Cerebellar nuclear complex (tissue), 1 donor: ENCODE measurements at places on chromosomes 6 and 20.

DNA sequence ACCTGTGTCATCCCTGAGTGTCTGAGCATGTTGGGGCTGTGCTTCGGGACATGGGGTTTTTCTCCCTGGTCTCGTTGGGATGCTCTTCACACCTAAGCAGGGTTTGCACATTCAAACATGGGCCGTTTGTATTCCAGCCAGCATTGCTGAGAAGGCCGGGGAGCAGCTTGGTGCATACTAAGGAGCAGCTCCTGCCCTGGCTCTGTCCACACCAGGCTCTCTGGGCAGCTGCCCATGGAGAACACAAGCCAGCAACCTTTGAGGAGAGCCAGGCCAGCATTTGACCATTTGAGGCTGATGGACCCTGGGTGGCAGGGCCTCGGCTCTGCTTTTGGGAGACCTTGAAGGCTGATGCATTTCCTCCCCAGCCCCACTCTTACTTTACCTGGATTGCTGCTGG, 92.1 kb downstream of the PHACTR3 start:
- no peak for DNase-seq

GRCh38 chr20:20763650-20764049, 51.2 kb upstream of the RALGAPA2 start:
- no peak for DNase-seq

DNA sequence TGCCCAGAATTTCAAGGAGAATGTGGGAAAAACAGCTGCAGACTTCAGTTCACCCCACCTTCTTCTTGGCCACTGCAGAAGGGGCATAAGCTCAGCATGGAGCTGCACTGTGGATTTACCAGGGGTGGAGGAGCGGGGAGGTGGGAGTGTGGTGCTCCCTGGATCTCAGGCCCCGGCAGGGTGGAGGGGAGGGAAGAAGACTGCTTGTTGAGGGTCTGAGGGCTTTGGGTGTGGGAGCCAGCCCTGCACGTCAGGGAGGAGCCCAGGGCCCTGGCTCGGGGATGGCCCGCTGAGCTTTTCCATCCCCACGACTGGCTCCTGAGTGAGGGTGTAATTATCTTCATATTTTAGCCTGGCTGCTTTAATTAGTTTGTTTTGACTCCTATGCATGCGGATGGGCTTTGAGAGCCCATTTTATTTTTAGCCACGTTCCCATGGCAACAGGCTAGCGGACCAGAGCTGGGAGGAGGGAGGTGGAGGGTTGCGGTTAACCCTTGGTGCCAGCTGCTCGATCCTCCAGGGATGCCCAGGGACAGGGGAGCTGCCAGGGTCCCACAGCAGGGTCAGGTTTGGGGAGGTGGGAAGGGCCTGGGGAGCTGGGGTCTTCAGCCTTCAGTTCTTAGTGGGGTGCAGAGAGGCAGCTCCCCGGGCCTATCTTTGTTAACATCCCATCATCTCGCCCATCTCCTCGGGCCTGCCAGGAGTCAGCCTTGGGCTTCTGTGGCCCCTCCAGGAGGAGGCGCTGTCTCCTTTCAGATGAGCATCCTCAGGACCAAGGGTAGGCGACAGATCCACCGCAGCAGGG, 68.2 kb downstream of the RAB44 start:
- DNase-seq = peak; percentile 63

DNA sequence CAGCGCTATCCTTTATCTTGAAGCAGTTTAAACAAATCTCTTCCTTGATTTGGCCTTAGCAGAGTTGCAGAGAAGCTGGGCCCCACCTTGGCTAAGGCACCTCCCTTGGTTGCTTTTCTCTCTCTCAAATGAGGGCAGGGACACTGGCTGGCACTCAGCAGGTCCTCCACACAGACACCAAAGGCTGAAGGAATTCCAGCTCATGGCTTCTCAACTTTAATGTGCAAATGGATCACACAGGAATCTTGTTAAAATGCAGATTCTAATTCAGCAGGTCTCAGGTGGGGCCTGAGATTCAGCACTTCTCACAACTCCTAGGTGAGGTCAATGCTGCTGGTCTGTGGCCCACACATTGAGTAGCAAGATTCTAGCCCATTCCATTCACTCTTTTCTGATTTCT, 25.7 kb downstream of the RIMS4 start:
- no peak for DNase-seq

- no peak for DNase-seq
Measured at GRCh38 chr20:57890202-57890800, 180.5 kb upstream of the PMEPA1 start.

- no peak for DNase-seq
Measured at GRCh38 chr6:36980876-36981619, 4.9 kb downstream of the MTCH1 start.

- no peak for DNase-seq
Measured at GRCh38 chr6:10837009-10837621, 1.2 kb downstream of the MAK start.

GRCh38 chr6:119096721-119097565, 18.5 kb upstream of the FAM184A start:
- DNase-seq = no peak

DNA sequence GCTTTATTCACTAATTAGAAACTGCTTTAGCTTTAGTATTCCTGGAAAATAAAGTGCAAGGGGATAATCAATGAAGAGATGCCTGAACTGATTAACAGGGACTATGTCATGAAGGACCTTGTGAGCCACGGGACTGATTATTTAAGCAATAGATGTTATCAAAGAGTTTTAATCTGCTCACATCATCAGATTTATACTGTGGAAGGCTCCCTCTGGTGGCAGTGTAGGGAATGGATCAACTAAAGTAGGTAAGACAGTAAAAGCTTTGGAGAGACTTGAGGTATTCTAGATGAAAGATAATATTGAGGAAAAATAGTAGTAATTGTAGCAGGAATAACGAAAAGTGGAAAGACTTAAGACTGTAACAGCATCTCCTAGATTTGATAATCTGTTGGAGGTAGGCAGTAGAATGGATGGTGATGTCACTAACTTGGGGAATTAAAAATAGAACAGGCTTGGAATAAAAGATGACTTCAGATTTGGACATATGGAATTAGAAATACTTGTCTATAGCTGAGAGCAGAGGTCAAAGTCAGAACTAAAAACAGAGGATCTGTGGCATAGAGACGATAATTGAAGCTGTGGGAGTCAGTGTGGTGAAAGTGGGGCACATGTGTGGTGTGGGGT, 80.3 kb upstream of the HTR1E start:
- no peak for DNase-seq
